ENCODE measurements at places on chromosomes 16 and 17. TPM values are rescaled to one million over a fixed set of nuclear protein-coding genes. Genes with fewer than 3 reads are reported as not detected.

Gene ACE
- 7.0 TPM for total RNA-seq

Gene TSPOAP1
- 10.9 TPM for total RNA-seq

Gene SULT1A4
- total RNA-seq = 2.1 TPM

Gene SLC4A1
- total RNA-seq = 0.05 TPM

- H3K36me3 ChIP-seq = no peaks in the 10 kb centered on the region
- no peak overlapping the region for H3K4me3 ChIP-seq
- H3K27ac ChIP-seq = no peak overlapping the region
- no peak for DNase-seq
- peaks cover 15% of the 10 kb centered on the region for H3K4me1 ChIP-seq
- H3K27me3 ChIP-seq = peaks cover 3% of the 10 kb centered on the region
These were observed 308.0 kb downstream of the GRIN2A start for GRCh38 chr16:9874219-9874618.

DNA sequence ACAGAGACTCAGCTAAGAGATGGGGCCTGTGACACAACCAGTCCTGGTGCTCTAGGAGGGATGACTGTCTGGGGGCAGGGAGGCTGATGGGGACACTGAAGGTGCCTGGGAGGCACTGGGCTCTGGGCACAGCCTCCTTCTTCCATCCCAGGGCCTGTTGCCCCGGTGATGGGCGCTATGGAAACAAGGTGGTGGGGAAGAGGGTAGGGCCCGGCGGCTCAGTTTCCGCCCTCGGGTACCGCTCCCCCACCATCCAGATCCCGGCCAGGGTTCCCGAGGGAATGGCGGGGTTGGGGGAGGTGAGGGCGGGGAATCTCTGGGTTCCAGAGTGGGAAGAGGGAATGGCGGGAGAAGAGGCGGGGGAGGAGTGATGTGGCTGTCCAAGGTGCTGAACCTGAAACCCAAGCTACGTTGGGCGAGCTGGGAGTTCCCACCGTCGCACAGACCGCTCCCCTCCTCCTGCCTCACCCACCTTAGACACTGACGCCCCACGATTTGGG lies 981 bp downstream of the KCNH4 start:
- no peak overlapping the region for H3K27ac ChIP-seq
- H3K4me1 ChIP-seq = peaks cover 25% of the 10 kb centered on the region
- peaks cover 53% of the 10 kb centered on the region for H3K27me3 ChIP-seq
- H3K36me3 ChIP-seq = no peaks in the 10 kb centered on the region

DNA sequence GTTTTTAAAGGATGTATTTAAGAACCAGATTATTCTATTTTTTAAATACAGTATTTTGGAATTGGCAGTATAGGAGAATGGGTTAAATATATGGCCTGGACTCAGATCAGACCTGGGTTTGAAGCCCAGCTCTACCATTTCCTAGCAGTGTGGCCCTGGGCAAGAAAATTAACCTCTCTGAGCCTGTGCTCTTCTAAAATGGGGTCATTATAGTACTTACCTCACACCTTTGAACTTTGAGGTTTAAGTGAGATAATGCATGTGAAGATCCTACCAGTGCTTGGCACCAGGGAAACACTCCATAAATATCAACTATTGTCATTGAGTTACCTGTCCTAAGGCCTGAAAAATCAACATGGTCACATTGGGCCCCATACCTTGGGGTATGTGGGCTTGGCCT lies 93.4 kb upstream of the WSB1 start:
- H3K27ac ChIP-seq = no peak overlapping the region
- peaks cover 23% of the 10 kb centered on the region for H3K36me3 ChIP-seq
- no peak for DNase-seq
- H3K27me3 ChIP-seq = no peaks in the 10 kb centered on the region
- no peak overlapping the region for H3K4me3 ChIP-seq
- no peaks in the 10 kb centered on the region for H3K4me1 ChIP-seq

- peaks cover 3% of the 10 kb centered on the region for H3K36me3 ChIP-seq
- no peaks in the 10 kb centered on the region for H3K27me3 ChIP-seq
- no peak for DNase-seq
- H3K27ac ChIP-seq = no peak overlapping the region
These were observed 49.2 kb downstream of the MRTFB start for GRCh38 chr16:14120335-14120734.

DNA sequence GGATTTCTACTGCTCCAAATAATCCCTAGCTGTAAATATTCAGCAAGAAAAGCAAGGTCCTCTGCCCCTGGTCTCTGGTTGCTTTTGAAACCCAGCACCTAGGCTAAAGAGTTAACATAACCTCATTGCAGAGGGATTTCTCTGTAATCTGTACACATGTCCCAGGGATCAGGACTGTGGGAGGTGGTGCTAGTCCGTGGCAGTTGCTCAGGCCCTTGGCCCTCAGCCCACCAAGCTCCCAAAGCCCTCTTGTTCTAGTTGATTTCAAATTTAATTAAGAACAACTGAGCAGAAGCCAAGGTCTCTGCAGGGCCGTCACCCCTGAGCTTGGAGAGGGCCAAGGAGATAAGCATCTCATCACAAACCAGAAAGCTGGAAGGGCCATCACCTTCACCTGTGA lies 181.1 kb downstream of the SOX9 start:
- H3K27ac ChIP-seq = no peak overlapping the region
- H3K4me1 ChIP-seq = 0 out of 2 replicates have a peak, but pooled peaks cover 4% of the 10 kb centered on the region
- no peaks in the 10 kb centered on the region for H3K27me3 ChIP-seq
- H3K4me3 ChIP-seq = no peak overlapping the region
